Hematopoietic multipotent progenitor cell treated with erythropoietin and hydrocortisone succinate and interleukin-3 and kit ligand, for 15 days (in vitro differentiated cells): ENCODE measurements at places on chromosomes 7 and 10.

DNA sequence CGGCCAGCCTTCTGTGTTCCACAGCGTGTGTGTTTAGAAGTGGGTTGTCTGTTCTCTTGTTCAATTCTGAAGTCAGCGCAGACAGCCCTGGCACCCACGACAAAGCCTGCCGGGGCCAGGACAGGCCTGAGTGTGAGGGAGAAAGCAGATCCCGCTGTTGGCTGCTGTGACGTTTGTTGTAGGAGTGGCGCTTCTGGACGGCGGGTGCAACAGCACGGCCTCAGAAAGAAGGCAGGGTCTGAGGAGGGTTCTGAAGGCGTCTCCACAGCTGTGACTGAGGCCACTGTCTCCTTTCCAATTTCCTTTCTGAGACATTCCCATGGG lies 76.2 kb downstream of the VIPR2 start:
- no peak for DNase-seq

GRCh38 chr10:94430701-94431100 lies 28.4 kb downstream of the TBC1D12 start:
- no peak for DNase-seq

- DNase-seq = no peak
These were observed 33.9 kb upstream of the GPR37 start for GRCh38 chr7:124799448-124799847.

DNA sequence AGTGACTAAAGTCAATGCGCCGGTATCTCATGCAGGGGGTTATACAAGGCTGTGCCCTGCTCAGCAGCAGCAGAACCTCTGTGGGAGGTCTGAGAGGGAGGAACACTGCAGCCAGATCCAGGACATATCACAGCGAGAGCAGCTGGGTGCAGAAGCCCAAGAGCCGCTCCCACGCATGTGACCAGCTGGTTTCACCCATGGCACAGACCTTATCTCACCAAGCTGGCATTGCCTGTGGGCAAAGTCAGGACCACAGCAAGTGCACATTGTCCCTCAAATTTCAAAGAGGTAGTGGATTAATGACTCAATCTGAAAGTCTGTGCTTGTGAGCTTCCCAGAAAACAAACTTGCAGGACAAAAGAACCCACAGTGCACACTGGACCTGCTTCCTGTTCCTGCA lies 31.6 kb upstream of the AKR1C1 start:
- peak; percentile 36 for DNase-seq

GRCh38 chr7:92751902-92752901 lies 84.2 kb downstream of the CDK6 start:
- DNase-seq = no peak

GRCh38 chr10:110901954-110902819 lies 16.8 kb downstream of the BBIP1 start:
- no peak for DNase-seq

- no peak for DNase-seq
These were observed 692.0 kb upstream of the IGFBP3 start for GRCh38 chr7:46613116-46613515.

- no peak for DNase-seq
These were observed 67.5 kb downstream of the CLIP2 start for GRCh38 chr7:74356589-74357315.

- no peak for DNase-seq
These were observed 68.1 kb upstream of the ADCY1 start for GRCh38 chr7:45506059-45506458.

DNA sequence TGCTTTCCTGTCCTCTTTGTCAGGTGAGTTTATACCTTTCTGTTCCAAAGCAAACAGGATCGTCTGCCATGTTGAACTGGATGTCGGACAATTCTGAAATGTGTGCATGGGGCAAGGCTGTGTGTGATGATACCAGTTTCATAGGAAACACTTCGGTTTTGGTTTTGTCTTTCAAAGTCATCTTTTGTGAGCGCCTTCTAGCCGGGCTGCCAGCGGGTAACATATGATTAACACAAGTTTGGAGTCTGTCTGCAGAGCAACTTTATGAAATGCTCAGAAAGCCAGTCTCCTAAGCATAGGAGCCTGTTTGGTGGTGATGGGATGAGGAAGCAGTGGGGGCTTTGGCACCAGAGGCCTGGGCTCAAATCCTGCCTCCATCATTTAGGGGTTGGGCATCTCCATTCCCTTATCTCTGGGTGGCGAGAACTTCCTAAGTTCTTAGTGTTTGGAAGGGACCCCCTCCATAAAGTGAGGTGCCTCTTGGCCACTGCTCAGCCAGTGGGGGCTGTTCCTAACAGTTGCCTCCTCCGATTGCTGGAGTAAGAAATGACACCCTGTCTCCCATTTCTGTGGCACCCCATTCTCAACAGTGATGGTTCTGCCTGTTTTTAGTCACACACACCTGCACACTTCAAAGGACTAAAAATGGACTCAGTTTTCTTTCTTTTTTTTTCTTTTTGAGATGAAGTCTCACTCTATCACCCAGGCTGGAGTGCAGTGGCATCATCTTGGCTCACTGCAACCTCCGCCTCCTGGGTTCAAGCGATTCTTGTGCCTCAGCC lies 36.8 kb downstream of the CUX1 start:
- DNase-seq = no peak

DNA sequence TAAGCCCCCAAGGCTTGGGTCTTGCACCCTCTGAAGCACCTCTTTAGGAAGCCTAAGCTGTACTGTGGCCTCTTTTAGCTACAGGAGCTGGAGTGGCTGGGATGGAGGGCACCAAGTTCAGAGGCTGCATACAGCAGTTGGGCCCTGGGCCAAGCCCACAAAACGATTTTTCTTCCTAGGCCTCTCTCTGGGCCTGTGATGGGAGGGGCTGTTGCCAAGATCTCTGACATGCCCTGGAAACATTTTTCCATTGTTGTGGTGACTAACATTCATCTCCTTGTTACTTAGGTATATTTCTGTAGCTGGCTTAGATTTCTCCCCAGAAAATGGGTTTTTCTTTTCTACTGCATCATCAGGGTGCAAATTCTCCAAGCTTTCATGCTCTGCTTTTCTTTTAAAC lies 375.7 kb upstream of the NPSR1 start:
- DNase-seq = no peak

DNA sequence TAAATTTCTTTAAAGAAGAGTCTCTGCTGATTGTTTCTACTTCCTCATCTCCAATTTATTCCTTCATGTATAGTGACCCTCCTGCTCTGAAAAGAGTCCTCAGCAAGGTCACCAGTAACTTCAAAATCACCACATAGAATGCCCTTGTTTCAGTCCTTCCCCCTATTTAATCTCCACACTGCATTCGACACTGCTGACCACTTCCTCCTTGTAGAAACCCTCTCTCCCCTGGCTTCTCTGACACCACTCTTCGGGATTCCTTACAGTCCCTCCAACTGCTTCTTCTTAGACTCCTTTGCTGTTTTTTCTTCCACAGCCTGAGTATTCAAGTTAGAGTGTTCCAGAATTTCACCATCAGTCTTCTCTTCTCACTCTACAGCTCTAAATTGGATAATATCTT lies 89.5 kb downstream of the VPS41 start:
- DNase-seq = no peak

GRCh38 chr10:7084280-7085005 lies 326.4 kb downstream of the SFMBT2 start:
- no peak for DNase-seq

GRCh38 chr10:57798830-57799229 lies 468.9 kb downstream of the IPMK start:
- no peak for DNase-seq

GRCh38 chr7:92832534-92833023 lies 3.8 kb downstream of the CDK6 start:
- DNase-seq = peak; percentile 42

GRCh38 chr10:125034675-125035074 lies 92.8 kb downstream of the ZRANB1 start:
- no peak for DNase-seq

DNA sequence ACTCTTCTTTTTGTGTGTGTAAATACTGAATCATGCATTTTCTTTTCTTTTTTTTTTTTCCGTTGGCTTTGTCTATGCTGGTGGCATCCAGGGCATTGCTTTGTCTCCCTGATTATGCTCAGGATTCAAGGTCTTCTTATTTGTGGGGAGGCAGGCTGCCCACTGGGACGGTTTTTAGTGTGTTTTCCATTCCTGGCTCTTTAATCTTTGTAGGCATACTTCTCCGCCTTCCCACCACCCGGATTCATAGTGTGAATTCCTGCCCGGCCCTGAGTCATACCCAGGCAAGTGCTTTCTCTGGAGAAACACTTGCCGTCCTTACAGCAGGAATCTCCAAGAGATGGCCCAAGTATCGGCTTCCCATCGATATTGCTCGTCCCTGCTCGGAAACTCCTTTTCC lies 5.2 kb downstream of the ZNF655 start:
- DNase-seq = no peak

DNA sequence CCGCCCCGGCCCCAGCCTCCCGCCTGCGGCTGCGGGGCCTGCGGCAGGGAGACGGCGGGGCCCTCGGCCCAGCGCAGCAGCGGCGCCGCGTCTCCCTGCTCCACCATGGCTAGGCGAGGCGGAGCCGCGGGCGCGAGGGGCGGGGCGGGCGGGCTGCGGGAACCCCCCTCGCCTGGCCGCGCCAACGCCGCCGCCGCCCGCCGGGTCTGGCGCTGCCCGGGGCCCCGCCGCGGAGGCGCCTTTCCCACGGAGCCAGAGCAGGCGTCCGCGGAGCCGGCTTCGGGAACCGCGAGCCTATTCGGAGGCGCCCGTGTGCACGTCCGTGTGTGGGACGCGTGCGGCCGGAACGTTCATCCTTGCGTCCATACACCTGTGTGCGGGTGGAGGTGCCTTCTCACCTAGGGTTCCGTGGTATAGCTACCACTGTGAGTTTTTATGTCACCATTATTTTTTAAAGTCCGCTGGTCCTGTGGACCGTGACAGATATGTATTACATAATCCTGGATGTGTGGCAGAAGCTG lies at the start of gene DENND11:
Gene DENND11, minus strand, starts transcription at position 120 of the 521 bp plus-strand sequence. Its CDS starts 13 bp downstream, at position 107.
- peak; percentile 23 for DNase-seq

GRCh38 chr7:85262891-85263290 lies 76.0 kb upstream of the SEMA3D start:
- no peak for DNase-seq
